Fibroblast of villous mesenchyme (primary cell): ENCODE measurements at places on chromosomes 12 and 14. TPM values are rescaled to one million over a fixed set of nuclear protein-coding genes. Genes with fewer than 3 reads are reported as not detected.

DNA sequence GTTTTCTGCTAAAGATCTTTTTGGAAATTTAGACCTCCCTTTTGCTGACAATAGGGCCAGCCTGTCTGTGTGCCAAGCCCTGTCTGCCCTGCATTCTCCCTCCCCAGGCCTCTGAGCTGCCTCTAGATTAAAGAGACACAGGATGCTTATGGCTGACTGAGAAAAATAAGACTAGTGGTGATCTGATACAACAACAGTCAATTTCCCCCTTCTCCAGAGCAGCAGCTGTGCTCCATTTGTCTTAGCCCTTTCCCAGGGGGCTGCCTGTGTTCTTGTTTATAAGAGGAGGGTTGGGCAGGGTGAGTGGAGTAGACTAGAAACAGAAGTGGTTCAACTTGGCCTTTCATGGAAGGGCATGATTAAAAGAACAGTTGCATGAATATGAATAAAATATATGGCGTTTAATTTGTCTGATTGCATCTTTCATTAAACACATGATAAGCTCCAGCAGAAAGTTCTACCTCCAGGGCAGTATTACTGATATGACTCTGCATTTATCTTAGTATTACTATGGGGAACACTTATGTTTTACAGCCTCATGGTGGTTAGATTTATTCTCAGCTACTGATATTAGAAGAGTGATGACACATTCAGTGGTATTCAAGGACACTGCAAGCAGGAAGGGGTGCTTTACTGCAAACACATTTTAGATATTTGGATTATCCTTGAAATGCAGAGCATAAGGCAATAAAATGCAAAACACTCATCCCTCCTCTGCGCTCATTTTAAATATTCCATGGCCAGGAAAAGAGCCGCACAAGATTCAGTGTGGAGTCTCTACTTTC, 150.2 kb upstream of the CLEC14A start:
- peak; percentile 89 for DNase-seq

- DNase-seq = no peak
Observed at GRCh38 chr12:130958557-130959140, 4.9 kb downstream of the ADGRD1 start.

DNA sequence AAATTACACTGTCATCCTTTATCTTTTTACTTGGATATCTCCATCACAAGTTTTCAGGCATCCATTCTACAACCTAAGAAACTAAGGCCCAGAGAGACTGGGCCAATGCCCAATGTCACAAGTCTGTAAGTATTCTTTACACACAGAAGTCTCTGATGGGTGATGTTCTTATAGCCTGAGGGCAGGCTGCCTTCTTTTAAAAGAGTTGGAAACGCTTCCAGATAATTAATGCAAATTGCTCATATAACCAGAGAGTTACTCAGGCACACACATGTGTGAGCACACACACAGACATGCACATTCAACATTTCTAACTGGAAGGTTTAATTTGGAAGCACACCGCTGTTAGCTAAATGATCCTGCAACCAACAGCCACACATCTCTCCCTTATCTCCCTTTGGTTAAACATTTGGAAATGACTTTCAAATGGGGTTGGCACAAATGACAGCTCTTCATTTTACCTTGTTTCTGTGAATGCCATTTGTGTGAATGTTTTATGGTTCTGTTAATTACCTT, 160.8 kb upstream of the TMPO start:
- no peak for DNase-seq

GRCh38 chr14:93430315-93431035, at the start of gene UNC79:
Gene UNC79 (plus strand): TSS chr14:93430939. CDS start chr14:93431030, 91 bp downstream.
- no peak for DNase-seq

Gene NINJ2
- total RNA-seq = 0.32 and 0.43 TPM in 2 replicates

Gene TMEM132D
- not detected in 2 replicates for total RNA-seq

Gene VRTN
- total RNA-seq = not detected in 2 replicates

Gene TMEM121
- 2.9 and 5.2 TPM in 2 replicates for total RNA-seq

DNA sequence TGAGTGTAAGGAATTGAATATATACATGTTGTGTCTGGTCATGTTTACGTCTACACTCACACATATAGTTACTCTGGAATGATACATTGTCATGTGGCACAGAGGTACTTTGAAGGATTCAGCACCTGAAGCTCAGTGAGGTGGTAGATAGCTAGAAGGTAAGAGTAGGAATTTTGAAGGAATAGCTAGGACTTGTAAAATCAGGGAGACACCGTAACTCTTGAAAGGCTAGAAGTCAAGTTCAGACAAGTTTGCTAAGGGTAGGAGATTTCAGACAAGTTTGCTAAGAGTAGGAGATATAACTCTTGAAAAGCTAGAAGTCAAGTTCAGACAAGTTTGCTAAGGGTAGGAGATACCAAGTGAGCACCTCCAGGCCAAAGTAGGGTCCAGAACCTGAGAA, 14.0 kb upstream of the NRXN3 start:
- no peak for DNase-seq

Gene SLC5A8
- total RNA-seq = not detected in 2 replicates

DNA sequence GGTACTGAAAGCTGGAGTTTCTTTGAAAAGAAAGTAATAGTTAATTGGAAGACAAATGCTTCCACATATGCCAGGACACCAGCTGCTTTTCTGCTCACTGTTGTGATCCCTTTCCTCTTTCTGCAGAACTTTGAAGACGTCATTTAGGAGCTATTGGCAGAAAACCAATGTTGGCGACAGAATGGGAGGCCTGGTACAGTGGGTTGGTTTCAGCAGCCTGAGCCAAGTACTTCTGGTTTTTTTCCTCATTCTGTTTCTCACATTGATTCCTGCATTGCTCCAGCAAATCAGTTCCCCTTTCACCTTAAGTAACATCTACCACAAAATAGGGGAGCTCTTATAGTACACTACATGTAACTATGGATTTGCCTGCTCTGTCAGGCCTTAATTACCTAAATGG, 96.9 kb downstream of the FIGNL2 start:
- DNase-seq = no peak

Gene KRT74
- not detected in 2 replicates for total RNA-seq

DNA sequence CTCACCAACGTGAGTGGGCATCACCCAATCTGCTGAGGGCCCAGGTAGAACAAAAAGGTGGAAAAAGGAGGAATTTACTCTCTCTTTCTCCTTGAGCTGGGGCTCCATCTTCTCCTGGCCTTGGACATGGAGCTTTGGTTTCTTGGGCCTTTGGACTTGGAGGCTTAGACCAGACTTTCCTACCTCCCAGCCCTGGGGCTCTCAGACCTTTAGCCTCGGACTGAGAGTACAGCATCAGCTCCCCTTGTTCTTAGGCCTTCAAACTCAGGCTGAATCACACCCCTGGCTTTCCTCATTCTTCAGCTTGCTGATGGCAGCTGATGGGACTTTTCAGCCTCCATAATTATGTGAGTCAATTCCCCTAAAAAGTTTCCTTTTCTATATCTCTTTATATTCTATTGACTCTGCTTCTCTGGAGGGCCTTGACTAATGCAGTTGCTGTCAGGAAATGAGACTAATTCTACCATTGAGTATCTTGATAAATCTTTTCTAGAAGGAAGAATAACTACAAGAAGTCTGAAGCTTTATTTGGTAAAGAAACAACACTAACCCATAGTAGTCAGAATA, 15.9 kb upstream of the CLEC4E start:
- DNase-seq = no peak

DNA sequence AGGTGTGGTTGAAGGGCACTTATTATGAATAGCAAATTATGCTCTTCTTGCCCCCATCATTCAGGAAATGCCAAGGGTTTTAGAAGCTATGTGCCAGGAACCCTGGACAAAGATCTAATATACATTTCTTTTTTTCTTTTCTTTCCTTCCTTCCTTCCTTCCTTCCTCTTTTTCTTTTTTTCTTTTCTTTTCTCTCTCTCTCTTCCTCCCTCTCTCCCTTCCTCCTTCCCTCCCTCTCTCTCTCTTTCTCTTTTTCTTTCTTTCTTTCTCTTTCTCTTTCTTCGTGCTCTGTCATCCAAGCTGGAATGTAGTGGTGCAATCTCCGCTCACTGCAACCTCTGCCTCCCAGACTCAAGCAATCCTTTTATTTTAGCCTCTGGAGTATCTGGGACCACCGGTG, 66.1 kb upstream of the CSRP2 start:
- DNase-seq = no peak

- DNase-seq = peak; percentile 78
Observed at GRCh38 chr14:54652605-54653052, 85.7 kb downstream of the SAMD4A start.

Gene FGF23
- not detected in 2 replicates for total RNA-seq
